ENCODE measurements at places on chromosomes 12 and 14.

DNA sequence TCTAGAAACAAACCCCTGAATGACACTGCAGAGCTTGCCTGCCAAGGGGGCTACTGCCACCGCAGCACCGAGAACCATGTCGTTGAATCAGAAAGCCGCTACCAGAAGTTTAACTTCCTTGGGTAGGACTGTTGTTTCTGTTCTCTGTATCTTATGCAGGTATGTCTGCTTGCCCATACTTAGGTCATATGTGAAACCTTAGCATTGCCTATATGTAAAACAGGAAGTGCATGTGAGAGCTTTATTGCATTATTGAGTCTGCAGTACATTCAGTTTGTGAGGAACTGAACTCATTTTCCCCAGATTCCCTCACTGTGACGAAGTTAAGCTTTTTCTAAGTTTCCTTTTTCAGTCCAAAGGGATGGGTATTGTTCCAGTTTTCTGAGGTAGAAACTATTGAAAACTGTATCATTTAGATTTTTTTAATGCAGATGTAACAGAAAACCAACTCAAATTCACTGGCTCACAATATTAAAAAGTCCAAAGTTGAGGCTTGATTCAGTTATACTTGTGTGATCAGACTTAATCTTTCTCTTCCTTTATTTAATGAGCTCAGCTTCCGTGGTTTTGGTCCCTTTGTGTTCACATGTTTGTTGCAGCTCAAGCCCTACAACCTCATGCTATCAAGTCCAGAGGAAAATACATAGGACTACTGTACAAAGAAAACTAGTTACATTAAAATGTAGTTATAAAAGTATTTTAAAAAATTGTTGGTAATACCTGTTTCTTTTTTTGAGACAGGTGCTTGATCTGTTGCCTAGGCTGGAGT lies 6.9 kb downstream of the FBXO34 start:
- DNase-seq, result no peak

DNA sequence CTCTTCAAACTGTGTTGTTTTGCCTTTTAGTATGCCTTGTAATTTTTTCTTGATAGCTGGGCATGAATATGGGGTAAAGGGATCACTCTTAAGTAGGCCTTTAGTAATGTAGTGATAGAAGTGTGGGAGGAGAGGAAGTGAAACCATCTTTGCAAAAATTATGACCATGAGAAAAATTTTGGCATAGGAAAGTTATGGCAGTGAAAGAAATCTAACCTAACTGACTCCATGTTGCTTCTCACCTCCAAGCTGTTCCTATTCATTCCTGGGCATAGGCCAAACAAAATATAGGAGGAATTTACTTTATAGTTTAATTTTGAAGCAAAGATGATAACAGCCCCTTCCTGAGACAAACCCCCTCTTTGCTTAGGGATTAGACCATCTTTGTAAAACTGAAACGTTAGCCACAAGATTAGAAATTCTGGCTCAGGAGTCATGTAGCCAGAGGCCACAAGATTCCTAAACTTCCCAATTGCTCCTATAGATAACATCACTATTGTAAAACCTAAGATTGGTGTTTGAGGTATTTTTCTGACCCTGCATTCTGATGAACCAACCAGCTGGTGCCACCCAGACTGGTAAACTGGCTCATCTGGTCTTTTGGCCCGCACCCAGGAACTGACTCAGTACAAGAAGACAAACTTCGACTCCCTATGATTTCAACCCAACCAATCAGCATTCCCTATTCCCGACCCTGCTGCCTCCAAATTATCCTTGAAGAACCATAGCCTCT lies 45.8 kb downstream of the CRADD start:
- DNase-seq, result no peak

- DNase-seq, result peak; percentile 87
These were observed 185.6 kb upstream of the C14orf180 start for GRCh38 chr14:104393898-104394381.

DNA sequence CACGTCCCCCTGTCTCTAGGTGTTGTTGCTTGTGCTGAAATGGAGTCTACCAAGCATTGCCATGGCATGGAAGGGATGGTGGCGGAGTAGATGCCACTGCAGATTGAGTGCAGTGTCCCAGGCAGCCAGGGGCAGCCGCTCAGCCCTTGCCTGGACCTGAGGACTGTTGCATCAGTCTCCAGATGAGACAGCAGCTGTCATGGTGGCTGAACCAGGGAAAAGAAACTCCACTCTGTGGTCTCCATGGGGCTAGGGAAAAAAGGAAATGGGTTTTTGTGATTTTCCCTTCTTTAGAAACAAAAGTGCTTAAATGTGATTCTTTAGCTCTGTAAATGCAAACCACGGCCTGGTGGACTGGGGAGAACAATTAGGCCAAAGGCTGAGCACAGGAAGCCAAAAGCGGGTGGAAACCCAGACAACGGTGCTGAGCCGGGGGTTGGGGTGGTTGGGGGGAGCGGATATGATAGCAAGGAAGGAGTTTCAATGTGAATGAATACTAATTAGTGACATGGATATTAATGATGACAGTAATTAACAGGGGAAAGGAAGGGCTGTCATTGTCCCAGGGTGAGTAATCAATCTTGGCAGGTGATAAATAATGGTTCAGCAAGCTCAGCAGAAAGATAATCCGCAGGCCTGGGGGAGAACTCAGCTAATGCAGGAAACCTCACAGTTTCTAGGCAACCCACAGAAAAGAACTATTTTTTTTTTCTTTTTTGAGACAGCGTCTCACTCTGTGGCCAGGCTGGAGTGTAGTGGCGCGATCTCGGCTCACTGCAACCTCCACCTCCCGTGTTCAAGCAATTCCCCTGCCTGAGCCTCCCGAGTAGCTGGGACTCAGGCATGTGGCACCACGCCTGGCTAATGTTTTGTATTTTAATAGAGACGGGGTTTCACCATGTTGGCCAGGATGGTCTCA lies 442.6 kb downstream of the DPF3 start:
- DNase-seq, result peak; percentile 19

- DNase-seq, result peak; percentile 76
These were observed 386.5 kb upstream of the DDHD1 start for GRCh38 chr14:53539489-53540126.

- no peak for DNase-seq
These were observed 19.5 kb downstream of the ARL6IP4 start for GRCh38 chr12:122999986-123000420.

GRCh38 chr14:75120541-75121291 lies 6.1 kb downstream of the NEK9 start:
- DNase-seq, result no peak

GRCh38 chr12:60144395-60144794 lies 548.6 kb downstream of the SLC16A7 start:
- no peak for DNase-seq

- DNase-seq, result no peak
These were observed 232.0 kb downstream of the PPM1H start for GRCh38 chr12:62703011-62703380.

DNA sequence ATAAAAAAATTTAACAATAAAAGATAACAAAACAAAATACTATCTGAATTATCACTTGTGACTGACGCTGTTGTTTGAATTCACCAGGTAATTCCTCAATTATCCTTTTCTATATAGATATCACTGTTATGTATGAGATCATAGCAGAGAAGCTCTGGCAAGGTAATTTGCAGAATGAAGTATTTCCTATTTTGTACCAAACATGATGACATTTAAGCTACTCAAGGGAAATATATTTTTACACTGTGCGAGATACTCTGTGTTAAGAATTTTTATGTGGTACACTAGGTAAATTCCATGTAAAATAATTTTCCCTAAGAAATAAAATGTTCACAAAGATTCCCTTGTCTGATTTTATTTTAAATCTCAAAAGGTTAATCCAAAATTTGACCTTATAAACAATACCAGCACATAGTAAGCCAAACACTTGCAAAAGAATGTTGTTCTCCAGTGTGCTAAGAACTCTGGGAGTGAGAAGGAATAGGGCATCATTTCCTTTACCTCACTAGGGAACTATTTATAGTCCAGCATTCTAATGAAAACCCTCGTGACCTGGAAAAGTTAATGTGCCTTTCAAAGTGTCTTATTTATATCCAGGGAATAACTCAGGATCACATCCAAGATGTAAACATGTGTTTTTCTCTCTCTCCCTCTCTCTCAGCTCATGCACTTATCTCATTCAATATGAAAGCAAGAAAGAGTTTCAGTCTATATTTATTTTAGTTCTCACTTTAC lies 115.2 kb upstream of the RAP1B start:
- no peak for DNase-seq

GRCh38 chr12:5864972-5865371 lies 80.1 kb downstream of the ANO2 start:
- DNase-seq, result no peak

DNA sequence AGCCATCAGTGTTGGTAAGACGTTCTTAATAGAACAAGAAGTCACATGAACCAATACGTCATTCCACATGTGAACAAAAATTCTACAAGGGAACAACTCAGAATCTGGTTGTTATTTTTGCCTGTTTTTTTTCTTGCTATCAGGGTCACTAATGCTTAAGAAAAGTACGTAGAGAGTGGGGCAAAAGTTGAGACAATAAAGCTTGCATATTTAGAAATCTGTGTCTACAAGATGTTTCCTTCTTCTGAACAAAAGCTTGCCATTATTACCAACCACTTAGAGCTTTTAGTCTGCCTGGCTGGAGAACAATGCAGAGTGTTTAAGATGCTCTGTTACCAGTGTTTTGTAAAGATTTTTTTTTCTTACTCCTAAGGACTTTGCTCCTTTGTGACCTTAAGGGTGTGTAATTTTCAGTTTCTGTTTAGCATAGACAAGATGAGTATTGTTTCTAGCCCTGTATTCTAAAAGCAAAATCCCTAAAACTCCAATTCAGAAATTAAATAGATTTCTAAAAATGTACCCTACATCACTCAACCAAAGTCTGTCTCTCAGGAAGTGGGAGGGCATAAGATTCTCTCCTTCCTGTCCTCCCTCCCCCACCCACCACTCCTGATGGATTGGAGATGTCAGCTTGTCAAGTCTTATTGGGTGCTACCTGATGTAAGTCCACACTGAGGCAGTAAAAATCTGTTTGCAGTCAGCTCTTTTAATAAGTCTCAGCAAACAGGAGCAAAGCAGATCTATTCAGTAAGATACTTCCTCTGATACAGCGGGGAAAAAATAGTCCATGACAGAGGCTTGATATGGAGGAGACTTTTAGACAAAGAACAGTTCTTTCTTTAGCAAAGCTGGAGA lies 267.6 kb downstream of the GRIN2B start:
- DNase-seq, result no peak

- DNase-seq, result no peak
These were observed 1940.0 kb upstream of the SEL1L start for GRCh38 chr14:83473416-83474235.

GRCh38 chr14:79656496-79656895 lies 554.8 kb downstream of the DIO2 start:
- no peak for DNase-seq

DNA sequence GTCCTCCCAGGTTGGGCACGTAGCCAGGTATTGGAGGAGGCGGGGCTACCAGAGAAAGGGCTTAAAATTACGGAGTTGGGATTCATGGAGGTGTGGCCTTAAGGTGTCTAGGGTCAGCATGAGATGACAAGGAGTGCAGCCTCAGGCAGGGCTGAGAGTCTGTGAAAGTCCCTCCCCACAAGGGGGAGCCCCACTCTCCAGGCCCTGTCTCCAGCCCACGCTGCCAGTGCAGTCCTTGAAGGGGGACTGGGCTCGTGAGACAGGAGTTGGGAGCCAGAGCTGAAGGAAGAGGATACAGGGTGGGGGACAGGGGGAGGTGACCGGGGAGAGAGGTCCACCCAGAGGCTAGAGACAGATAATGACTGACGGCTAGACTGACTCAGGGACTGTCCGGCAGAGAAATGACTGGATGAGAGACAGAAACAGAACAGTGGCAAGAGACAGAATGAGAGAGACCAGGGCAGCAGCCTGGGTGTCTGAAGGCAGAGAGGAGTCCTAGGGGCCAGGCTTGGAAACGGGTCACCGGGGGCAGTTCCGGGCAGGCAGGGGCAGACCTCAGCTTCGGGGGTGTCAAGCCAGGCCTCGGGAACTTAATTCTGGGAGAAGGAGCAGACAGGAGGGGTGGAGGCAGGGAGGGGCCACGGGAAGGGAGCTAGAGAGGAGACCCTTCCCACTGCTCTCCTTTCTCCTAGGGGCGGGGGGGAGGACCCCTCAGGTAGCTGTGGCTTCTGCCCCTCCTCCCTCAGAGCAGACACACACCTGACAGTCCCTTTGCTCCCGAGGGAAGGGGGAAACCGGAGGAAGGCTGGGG lies 970 bp downstream of the CDH24 start:
- peak; percentile 88 for DNase-seq

GRCh38 chr12:111664499-111664898 lies 21.3 kb downstream of the BRAP start:
- no peak for DNase-seq

DNA sequence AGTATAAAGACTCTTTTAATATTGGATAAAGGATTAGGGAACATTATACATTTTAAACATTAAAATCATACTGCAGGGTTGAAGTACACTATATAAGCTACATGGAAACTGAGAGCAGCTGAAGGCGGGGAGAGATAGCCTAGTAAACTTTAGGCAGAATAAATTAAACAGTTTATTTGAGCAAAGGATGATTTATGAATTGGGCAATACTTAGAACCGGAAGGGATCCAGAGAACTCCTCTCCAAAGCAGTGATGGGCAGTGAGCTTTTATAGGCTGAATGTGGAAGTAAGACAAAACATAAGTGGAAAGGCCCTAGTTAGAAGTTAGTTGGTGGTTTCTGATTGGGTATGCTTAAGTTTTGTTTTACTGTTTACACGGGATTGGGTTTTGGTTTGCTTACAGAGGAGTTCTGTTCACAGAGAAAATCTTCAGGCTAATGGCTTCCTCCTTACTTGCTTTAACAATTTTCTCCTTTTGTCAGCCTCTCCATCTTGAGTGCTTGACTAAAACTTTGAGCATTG lies 18.9 kb downstream of the LEMD3 start:
- no peak for DNase-seq

GRCh38 chr14:23285530-23286019 lies 357 bp downstream of the HOMEZ start:
- DNase-seq, result no peak

DNA sequence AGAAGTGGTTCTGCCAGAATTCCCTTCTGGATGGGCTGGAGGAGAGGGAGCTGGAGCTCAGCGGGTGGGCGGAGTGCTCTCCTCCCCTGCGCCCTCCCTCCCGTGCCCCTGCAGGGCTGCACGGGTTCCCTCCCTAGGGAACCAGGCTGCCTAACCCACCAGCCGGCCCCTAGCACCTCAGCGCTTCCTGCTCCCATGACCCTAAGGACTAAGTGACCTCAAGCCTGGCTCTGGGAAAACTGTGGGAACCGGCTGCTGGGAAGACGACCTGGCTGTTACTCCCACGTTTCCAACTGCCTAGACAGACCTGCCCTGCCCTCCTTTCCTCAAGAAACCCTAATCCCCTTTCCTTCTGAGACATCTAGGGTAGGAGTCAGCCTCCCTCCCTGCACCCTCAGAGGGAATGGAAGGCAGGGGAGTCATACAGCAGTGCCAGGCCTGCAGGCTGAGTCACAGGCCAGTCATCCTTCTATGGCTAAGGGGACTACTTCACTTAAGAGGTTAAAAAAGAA lies 31.5 kb downstream of the SLC6A12 start:
- DNase-seq, result peak; percentile 14

DNA sequence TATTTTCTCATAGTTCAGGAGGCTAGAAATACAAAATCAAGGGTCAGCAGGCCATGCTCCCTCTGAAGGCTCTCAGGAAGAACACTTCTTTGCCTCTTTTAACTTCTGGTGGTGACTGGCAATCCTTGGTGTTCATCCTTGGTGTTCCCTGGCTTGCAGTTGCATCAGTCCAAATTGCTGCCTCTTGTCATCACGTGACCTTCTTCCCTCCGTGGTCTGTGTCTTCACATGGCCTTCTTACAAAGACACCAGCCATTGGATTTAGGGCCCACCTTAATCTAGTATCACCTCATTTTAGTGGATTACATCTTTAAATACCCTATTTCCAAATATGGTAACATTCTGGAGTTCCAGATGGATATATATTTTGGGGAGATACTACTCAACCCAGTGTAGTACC lies 7.5 kb upstream of the LRRC9 start:
- DNase-seq, result no peak

- no peak for DNase-seq
These were observed 95.8 kb downstream of the CRACR2A start for GRCh38 chr12:3656946-3657622.

Measured in BE2C (cell line).